ENCODE measurements at places on chromosomes 16 and 17. TPM values are rescaled to one million over a fixed set of nuclear protein-coding genes. Genes with fewer than 3 reads are reported as not detected.
A peak's percentile ranks its signal among the peaks of the same experiment; 100 is the strongest.

The CCL4 gene
- 2,286 TPM for total RNA-seq

The SRP68 gene
- 114 TPM for total RNA-seq

The IGSF6 gene
- not detected for total RNA-seq

The DPEP3 gene
- not detected for total RNA-seq

The TPSG1 gene
- total RNA-seq, result not detected

The SLC5A11 gene
- 1.7 TPM for total RNA-seq

The MRPL10 gene
- total RNA-seq, result 58.6 TPM

DNA sequence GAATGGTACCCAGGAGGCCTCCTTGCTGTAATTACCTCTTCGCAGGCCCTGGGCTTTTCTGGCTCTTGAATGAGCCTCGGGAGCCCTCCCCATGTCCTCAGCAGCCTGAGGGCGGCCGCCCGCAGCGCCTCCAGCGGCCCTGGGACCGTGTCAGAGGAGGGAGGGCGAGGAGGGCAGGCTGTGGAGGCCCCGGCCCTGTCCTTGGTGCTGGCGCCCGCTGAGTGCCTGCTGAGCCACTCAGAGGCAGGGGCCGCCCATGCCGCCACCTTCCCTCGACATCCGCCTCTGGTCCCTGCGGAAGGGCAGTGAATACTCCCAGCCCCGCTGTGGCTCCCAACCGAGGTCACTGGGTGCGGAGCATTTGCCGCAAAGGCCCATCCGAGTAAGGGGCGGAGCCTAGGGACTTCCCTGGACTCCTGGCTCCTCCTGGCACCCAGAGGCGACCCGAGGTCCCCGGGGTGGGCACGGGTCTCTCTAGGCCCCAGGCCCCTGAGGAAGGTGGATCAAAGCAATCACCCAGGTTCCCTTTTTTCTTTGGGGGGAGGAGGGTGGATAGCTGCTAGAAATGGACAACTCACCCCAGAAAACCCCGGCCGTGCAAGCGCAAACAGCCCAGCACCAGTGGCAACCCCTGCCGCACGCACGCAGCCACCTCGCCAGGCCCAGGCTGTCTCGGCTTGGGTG lies 2.8 kb downstream of the RBFOX3 start:
- DNase-seq, result no peak

DNA sequence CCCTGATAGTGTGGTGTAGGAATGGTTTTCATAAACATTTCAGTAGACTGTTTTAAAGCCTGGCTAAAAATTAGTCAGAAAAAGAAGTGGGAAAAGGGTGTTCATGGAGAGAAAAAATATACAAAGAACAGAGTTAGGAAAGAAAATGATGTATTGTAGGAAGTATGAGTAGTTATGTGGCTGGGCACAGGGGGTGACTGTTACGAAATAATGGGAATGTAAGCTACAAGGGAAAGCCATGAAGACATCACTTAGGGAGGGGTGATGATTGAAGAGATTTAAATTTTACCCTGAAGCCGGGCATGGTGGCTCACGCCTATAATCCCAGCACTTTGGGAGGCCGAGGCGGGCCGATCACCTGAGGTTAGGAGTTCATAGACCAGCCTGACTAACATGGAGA lies 55.3 kb downstream of the NUP88 start:
- DNase-seq, result no peak

GRCh38 chr17:58300336-58300735 lies 19.6 kb upstream of the MPO start:
- DNase-seq, result no peak

DNA sequence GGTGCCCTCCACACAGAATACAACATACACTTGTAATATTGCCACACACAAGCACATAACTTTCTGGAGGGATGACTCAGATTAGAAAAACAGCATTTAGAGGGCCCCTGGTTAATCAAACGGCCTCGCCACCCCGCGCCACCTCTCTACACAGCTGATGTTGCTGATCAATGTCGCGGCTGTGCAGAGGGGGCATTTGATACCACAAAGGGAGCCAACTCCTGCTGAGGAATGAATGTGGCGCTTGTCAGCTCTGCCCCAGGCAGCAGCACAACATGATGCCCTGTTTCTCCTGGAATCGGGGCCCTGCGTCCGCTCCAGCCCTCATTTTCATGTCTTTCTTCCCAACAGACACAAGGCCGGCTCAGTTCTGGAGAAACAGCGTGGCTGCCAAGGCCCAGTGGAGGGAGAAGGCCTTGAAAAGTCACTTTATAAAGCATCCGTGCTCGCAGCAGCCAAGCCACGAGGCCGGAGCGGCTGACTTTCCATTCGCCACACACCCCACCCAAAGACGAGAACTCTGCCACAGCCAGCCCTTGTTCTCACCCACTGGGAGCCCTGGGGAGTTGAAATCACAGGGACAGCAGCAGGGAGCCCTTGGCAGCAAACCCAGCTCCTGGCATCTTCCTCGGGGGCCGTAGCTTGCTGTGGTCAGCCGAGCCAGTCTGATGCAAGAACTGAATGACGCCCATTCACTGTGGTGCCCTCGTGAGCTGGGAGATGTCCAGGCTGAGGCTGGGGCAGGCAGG lies 65.6 kb downstream of the XYLT1 start:
- no peak for DNase-seq

GRCh38 chr16:73707863-73708262 lies 588.8 kb upstream of the PSMD7 start:
- no peak for DNase-seq

- DNase-seq, result no peak
These were observed 34.4 kb downstream of the DNAH3 start for GRCh38 chr16:21116148-21116693.

GRCh38 chr17:45641541-45641940 lies 142.6 kb upstream of the CRHR1 start:
- no peak for DNase-seq

- no peak for DNase-seq
These were observed 51.3 kb upstream of the FA2H start for GRCh38 chr16:74825941-74826340.

DNA sequence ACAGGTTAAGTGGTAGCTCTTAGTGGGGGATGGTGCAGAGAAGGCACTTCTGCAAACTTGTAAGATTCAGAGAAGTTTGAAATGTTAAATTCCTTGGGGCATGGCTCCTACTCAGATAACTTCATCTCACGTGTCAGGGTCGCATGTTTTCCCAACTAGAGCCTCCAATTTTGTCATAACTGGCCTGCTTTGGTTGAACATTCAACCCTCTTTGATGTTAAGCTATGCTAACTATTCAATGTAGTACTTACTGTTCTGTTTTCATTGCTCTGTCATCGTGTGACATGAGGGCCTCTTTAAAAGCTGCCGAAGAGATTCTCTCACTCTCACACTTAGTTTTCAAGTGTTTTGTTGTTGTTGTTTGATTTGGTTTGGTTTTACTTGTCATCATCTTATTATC lies 280.8 kb downstream of the CDH11 start:
- DNase-seq, result no peak

- DNase-seq, result no peak
These were observed 62.2 kb downstream of the DHRS7C start for GRCh38 chr17:9729034-9729650.

GRCh38 chr17:72458301-72458700 lies 337.5 kb downstream of the SOX9 start:
- no peak for DNase-seq

GRCh38 chr17:77098884-77099545 lies 41.8 kb upstream of the SEC14L1 start:
- no peak for DNase-seq

DNA sequence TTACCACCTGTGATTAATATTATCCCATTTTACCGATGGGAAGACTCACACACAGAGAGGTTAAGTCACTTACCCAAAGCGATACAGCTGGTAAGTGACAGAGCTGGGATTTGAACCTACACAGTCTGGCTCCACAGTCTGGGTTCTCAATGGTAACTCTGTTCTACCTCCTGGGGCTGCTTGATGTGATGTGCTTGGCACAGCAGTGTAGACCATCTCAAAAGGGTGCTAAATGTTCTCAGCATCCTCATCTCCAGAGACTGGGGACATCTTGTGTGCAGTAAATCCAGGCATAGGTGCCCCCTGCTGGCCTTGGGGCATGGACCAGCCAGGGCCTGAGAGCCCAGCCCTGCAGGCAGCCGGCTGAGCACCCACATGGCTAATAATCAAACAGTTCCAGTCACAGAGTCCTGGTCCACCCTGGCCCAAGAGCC lies 15.4 kb upstream of the KATNB1 start:
- no peak for DNase-seq

- DNase-seq, result no peak
These were observed 15.2 kb upstream of the FLCN start for GRCh38 chr17:17252149-17252661.

GRCh38 chr17:6699997-6700947 lies 12.9 kb downstream of the SLC13A5 start:
- DNase-seq, result no peak

GRCh38 chr16:3292604-3293003 lies 9.3 kb downstream of the ZNF263 start:
- DNase-seq, result no peak

GRCh38 chr16:47045023-47045422 lies 71.5 kb upstream of the DNAJA2 start:
- DNase-seq, result no peak

GRCh38 chr16:27428026-27428785 lies 26.2 kb downstream of the IL21R start:
- DNase-seq, result peak; percentile 3

- DNase-seq, result no peak
These were observed 16.1 kb downstream of the KCNJ16 start for GRCh38 chr17:70091005-70091568.

GRCh38 chr16:58393138-58393504 lies 850 bp downstream of the GINS3 start:
- no peak for DNase-seq

- no peak for DNase-seq
These were observed 142.0 kb downstream of the CPPED1 start for GRCh38 chr16:12661656-12662172.

- DNase-seq, result no peak
These were observed 55.1 kb upstream of the CNTNAP4 start for GRCh38 chr16:76222087-76222486.

GRCh38 chr17:35972945-35973332 lies 8.4 kb downstream of the CCL16 start:
- no peak for DNase-seq

DNA sequence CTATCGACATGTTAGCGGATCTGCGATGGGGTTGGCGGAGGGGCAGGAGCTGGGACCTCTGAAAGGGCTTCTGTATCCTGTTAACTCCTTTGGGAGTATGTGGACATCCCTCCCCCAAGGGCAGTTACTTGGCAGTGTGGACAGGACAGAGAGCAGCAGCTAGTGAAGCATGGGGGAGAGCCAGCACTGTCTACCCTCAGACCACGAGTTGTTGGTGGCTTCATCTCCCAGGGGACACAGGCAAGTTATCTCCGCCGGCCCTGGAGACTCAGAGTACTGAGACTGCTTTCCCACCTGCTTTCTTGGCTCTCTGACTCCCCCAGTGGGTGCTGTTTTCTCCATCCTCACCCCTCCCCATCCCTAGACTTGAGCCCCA lies 5.3 kb upstream of the GFAP start:
- no peak for DNase-seq

GRCh38 chr17:72419866-72420774 lies 299.3 kb downstream of the SOX9 start:
- no peak for DNase-seq

DNA sequence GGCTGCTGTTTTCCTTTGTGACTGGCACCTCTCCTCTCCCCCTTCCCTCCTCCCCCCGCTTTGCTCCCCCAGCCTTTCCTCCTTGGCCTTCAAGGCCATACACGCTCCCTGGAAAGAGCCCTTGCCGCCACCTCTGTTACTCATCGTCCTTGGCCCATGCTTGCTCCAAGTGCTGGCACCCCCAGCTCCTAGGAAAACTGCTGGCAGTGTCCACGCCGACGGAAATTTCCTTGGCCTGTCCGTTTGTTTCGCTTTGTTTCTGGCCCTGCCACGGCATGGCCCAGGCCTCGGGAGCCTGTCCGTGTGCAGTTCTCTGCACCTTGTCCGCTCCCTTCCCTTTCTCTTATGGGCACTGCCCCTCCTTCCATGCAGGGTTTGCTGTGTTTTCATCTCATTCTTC lies 18.0 kb downstream of the CA5A start:
- DNase-seq, result no peak

GRCh38 chr17:1038459-1039122 lies 41.7 kb downstream of the TIMM22 start:
- no peak for DNase-seq

GRCh38 chr17:49965524-49965909 lies 3.5 kb upstream of the DLX4 start:
- no peak for DNase-seq

DNA sequence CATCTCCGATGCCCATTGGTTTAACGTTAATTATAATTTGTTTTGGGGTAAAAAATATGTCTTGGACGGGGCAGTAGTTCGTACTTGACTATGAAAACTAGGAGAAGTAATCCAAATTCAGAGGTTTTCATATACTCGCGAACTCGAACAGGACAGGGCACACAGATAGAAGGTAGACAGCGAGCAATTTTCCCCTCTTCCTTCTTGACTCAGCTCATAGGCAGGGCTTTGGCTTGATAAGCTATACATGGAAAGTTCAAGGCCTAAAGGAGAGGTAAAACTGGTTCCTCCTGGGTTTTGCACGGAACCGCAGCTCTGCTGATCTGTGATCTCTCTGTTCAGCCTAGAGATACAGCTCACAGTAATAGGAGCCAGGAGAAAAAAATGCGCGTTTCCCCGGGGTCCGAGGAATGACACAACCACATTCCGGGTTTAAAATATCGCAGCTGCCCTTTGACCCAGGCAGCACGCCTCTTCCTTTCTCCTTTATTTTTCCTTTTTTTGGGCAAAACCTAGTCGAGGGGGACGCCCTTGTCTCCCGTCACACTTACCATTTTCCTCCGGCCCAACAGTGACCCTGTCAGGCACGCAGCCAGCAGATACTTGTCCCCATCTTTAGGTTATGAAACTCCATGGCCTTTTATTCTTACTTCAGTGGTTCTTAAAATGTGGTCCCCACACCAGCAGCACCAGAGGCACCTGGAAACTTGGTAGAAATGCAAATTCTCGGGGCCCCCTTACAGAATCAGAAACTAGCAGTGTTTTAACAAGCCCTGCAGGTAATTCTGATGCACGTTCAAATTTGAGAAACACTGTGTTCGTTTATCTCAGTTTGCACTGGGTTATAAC lies 1.7 kb upstream of the LASP1 start:
- DNase-seq, result no peak

Data from activated T-cell treated with anti-CD3 and anti-CD28 coated beads, Interleukin-2, amount 50 U/mL, for 4 hours (primary cell).